Activated CD8-positive, alpha-beta T cell treated with anti-CD3 and anti-CD28 coated beads for 36 hours (primary cell): ENCODE measurements at places on chromosomes 5 and 9. TPM values are rescaled to one million over a fixed set of nuclear protein-coding genes. Genes with fewer than 3 reads are reported as not detected.

GRCh38 chr5:111530298-111530740, 18.0 kb upstream of the STARD4 start:
- peak; percentile 94 for DNase-seq

GRCh38 chr9:120923620-120924328, 2.8 kb downstream of the TRAF1 start:
- no peak for DNase-seq

- DNase-seq: no peak
Measured at GRCh38 chr5:83528439-83528769, 56.9 kb downstream of the VCAN start.

The CCDC152 gene
- 10.1 TPM for total RNA-seq

GRCh38 chr9:28342815-28343338, 769.6 kb upstream of the C9orf72 start:
- DNase-seq: no peak

The PCDHA12 gene
- not detected for total RNA-seq

- DNase-seq: no peak
Measured at GRCh38 chr5:128083811-128084227, 253 bp downstream of the SLC12A2 start.

- no peak for DNase-seq
Measured at GRCh38 chr5:65563777-65564176, 681 bp downstream of the PPWD1 start.

GRCh38 chr5:170011751-170012150, 31.5 kb upstream of the INSYN2B start:
- DNase-seq: no peak

DNA sequence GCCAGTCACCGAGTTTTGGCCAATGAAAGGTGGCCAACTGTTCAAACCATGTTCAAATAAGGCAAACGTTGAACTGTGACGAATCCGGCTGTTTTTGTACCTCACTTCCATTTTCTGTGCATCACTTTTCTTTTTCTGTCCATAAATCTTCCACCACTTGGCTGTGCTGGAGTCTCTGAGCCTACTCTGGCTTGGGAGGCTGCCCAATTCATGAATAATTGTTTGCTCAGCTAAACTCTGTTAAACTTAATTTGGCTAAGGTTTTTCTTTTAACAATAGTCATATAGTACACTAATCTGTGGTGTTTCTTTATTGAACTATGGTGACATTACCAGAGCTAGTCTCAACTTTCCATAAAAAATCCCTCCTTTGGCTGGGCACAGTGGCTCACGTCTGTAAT, 11.3 kb downstream of the NIM1K start:
- DNase-seq: no peak

The ZDHHC11 gene
- total RNA-seq: 4.6 TPM

The REXO4 gene
- total RNA-seq: 36.7 TPM

DNA sequence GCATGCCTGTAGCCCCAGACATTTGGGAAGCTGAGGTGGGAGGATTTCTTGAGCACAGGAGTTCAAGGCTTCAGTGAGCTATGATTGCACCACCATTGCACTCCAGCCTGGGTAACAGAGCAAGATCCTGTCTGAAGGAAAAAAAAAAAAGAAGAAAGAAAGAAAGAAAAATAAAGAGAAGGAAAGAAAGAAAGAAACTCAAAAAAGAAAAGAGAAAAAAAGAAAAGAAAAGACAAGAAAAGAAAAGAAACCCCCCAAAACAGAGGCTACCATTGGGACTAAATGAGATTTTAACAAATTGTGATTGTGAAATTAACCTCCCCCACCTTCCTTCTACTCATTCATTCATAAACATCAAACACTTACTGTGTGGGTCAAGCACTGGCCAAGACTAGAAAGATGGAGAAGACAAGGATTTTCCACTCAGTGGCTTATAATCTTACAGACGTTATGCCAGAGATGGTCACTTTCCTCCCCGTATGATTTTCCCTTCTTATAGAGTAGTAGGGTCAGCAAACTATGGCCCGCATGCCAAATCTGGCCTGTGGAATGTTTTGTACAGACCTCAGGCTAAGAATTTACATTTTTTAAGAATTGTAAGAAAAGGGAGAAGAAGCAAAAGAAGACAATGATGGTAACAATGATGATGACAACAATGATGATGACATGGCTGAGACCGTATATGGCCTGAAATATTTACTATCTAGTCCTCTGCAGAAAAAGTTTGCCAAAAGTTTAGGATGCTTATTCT, 1.1 kb upstream of the FYB1 start:
- DNase-seq: no peak

DNA sequence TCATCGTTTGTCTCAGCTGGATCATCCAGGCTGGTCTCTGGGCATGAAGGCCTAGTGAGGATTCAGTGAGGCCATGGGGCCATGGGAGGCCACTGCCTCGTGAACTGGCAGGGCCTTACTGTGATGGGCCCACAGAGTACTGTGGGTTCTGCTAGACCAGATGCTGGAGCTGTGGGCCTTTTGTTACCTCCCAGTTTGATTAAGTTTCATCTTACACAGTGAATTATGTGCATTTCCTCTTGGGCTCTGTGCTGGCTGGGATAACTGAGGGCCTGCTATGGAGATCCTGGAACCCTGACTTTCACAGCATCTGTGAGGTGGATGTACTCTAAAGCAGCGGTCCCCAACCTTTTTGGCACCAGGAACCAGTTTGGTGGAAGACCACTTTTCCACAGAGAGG, 19.7 kb upstream of the SLC25A48 start:
- no peak for DNase-seq

GRCh38 chr9:75669721-75670120, 220.8 kb upstream of the PCSK5 start:
- no peak for DNase-seq

- DNase-seq: no peak
Measured at GRCh38 chr5:96683392-96683791, 21.2 kb downstream of the CAST start.

The BSPRY gene
- total RNA-seq: 9.1 TPM

GRCh38 chr5:181235689-181236366, 7.9 kb downstream of the RACK1 start:
- no peak for DNase-seq

The CARD9 gene
- 6.8 TPM for total RNA-seq

DNA sequence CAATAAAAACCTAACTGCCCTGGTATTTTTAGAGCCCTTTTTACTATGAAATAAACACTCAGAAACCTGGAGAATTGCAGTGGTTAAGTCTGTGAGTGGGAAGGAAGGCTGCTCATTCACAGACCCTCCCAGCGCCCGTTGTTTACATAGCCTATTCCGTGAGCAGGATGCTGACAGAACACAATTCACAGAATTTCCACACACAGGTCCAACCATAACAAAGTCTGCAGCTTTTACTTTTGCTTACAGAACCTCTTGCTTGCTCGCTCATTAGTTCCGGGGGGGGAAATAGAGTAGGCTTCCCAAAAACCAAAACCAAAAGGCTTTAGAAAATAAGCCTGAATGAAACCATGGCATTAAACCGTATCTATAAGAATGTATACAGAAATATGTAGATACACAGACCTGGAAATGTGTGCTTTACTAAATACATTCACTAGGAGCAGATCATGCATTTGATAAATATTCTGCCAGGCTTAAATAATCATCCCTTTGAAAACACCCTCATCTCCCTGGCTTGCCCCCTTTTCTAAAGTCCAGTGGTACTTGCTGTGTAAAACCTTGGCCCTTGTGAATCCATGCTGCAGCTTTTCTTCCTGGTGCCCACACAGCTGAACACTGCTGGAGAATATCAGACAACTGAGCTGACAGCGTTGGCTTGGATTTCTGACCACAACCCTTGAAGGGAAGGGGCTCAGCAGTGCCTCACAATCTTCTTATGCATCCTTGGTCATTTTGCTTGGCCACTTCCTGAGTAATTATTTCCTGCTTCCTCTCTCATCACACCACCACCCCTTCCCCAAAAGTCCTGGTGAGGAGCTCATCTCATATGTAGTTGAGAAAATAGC, 128.0 kb downstream of the FANCC start:
- DNase-seq: peak; percentile 26

DNA sequence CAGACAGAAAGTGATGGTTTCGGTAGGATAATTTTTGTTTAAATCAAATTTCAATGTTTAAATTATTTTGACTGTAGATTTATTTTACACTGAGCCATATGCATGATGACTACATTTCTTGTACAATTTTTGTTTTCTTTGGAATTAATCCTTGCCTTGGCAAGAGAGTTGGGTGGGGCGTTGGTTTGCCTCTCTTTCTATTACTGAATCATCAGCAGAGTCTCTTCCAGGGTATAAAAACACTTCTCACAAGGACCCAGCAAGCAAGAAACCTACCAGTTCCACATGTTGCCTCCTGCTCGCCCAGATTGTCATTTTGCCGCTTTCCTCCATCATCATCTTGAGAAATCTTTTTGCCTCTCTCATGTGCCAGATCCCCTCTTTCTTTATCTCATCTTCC, 455.0 kb upstream of the DMAC1 start:
- DNase-seq: no peak

The C5orf52 gene
- total RNA-seq: not detected

DNA sequence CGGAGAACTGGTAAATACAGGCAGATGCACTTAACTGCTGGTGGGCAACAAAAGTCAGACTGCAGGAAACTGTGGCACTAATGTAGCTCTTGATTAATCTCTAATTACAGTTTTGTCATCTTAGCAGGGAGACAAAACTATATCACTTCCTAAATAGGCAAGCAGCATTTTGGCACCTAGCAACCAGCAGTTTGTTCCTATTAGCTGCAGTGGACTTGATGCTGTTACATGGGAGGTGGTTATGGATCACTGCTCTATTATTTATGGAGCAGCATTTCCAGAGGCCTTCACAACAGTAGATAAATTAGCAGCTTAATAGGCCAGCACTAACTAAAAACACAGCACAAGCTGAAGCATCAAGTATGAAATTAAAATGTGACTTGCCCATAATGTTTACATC, 518.3 kb upstream of the ITGA1 start:
- no peak for DNase-seq

DNA sequence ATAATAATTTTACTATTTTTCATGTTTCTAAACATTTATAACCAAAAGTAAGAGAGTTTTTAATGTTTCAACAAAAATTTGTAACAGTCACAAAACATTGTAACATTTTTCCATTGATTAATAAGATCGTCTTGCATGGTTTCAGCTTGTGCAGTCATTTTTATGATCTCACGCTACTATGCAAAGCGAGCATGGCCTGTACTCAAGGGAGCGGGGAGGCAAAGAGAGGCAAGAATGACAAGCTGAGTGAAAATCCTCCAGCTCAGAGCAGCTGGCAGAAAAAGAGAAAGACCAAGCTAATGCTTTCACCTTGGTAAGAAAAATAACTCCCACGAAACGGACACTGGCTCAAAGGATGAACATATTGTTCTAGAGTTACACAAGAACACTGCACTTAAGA, 90.0 kb upstream of the SV2C start:
- DNase-seq: no peak
